ENCODE measurements at places on chromosomes 12 and 14.

- no peak for DNase-seq
Measured at GRCh38 chr12:26514364-26514763, 318.6 kb downstream of the ITPR2 start.

- DNase-seq = no peak
Measured at GRCh38 chr12:75908961-75909605, 122.5 kb downstream of the PHLDA1 start.

DNA sequence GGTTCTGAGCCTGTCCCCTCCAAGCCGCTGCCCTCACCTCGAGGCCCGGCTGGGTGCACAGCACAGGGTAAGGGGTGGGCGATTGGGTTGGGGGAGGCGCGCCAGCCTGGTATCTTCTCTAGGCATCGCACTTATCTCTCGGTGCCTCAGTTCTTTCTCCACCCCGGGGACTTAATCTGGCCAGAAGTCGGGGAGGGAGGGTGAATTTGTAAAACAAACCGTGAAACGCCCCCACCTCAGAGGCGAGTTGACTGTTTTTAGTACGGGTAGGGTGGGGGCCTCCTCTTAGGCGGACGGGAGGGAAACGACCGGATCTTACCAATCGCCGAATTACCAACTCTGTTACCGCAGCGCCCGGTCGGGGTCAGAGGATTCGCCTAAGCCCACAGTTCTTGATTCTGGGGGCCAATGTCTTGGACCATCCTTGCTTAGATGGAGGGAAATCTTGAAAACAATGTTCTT lies 1.4 kb upstream of the TBX3 start:
- DNase-seq = no peak

GRCh38 chr14:75831952-75832351 lies 149.8 kb downstream of the TGFB3 start:
- DNase-seq = no peak

Measured in CD4-positive, alpha-beta T cell treated with Interleukin-4 for 4 hours (primary cell).